Suppressor macrophage treated with lipopolysaccharide for 1 hour (primary cell): ENCODE measurements at places on chromosomes 11 and 22.

GRCh38 chr11:115545581-115546210 lies 41.5 kb upstream of the CADM1 start:
- DNase-seq: no peak

DNA sequence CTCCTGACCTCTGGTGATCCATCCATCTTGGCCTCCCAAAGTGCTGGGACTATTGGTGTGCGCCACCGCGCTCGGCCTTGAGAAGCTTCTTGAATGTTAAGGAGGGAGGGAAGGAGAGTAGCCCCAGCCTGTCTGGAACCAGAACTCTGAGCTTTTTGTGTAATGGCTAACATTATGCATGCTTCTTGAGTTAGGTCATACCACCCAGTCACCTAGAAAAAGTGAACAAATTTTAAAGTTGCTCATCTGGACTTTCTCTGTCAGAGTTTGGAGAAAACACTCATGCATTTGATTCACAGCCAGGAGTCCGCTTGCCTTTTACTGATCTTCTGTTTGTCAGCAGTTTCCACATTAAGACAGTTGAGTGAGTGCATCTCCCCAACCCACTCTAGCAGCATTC lies 82.1 kb downstream of the PPP6R3 start:
- DNase-seq: peak; percentile 82

DNA sequence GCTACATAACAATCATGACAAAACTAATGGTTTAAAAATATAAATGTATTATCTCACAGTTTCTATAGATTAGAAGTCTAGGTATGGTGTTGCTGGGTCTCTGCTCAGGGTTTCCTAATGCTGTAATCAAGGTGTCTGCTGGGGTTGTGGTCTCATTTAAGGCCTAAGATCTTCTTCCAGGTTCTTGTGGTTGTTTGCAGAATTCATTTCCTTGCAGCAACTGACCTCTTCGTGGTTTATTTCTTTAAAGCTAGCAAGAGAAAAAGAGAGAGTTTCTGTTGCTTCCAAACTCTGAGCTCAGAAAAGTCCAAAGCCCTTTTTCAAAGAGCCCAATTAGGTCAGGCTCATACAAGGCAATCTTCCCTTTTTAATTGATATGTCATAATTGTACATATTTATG lies 452.7 kb upstream of the CCDC179 start:
- no peak for DNase-seq

DNA sequence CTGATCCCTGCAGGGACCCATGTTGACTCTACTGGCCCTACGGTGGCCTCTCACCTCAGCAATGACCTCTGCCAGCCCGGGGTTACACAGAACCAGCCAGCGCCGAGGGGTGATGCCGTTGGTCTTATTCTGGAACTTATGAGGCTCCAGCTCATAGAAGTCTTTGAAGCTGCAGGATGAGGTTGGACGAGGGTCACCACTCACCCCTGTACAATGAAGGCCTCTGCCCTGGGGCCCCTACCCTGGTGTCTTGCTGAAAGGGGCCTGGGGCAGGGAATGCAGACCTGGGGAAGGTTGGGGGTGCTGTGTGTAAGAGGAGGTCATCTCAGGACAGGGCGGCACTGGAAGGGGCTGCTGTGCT lies 6.8 kb downstream of the PYGM start:
- no peak for DNase-seq

GRCh38 chr11:64879244-64879900 lies 951 bp upstream of the EHD1 start:
- peak; percentile 97 for DNase-seq

DNA sequence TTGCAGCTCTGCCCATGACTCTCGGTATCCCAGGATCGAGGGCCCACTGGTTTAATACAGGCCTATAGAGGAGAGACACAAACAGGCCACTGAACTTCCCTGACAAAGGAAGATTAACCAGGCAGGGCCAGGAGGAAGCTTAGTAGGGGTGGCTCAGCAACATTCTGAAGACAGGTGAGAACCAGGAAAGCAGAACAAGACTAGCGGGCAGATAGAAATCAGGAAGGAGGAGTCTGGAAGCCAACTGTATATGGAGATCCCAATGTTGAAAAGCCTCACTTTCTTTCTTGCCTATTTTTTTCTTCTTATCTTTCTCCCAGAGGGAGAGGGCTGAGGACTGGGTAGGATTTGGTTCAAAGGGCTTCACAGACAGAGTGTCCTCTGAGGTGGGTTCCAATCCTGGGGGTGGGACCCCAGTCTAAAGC lies 5.4 kb downstream of the PI4KA start:
- DNase-seq: no peak

- DNase-seq: peak; percentile 38
These were observed 92.9 kb downstream of the DYNC2H1 start for GRCh38 chr11:103202048-103202651.
